ENCODE measurements at places on chromosomes 4 and X.

- ATAC-seq: no peak
Observed at GRCh38 chrX:13899607-13900006, 82.7 kb upstream of the GPM6B start.

GRCh38 chr4:37652747-37653527, 33.2 kb downstream of the RELL1 start:
- ATAC-seq: no peak

- no peak for ATAC-seq
Observed at GRCh38 chrX:123450222-123450621, 266.1 kb downstream of the GRIA3 start.

- ATAC-seq: no peak
Observed at GRCh38 chr4:87224141-87224923, 3.9 kb upstream of the KLHL8 start.

DNA sequence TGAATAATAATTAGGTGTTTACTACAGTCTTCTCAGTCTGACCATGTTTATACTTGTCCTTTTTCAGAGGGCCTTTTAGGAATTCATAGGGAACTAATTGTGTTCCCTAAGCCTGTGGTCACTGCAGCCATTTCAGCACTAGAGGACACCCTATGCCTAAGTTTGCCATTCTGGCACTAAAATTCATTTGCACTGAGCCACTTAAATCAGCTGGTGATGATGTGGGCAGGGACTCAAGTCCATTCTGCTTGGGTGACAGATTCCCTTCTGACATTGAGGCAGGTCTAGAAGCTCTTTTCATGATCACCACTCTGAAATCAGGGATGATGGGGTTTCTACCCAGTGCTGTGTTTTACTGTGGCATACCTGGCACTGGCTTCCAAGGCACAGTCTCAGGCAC, 1178.9 kb upstream of the DIAPH2 start:
- no peak for ATAC-seq

DNA sequence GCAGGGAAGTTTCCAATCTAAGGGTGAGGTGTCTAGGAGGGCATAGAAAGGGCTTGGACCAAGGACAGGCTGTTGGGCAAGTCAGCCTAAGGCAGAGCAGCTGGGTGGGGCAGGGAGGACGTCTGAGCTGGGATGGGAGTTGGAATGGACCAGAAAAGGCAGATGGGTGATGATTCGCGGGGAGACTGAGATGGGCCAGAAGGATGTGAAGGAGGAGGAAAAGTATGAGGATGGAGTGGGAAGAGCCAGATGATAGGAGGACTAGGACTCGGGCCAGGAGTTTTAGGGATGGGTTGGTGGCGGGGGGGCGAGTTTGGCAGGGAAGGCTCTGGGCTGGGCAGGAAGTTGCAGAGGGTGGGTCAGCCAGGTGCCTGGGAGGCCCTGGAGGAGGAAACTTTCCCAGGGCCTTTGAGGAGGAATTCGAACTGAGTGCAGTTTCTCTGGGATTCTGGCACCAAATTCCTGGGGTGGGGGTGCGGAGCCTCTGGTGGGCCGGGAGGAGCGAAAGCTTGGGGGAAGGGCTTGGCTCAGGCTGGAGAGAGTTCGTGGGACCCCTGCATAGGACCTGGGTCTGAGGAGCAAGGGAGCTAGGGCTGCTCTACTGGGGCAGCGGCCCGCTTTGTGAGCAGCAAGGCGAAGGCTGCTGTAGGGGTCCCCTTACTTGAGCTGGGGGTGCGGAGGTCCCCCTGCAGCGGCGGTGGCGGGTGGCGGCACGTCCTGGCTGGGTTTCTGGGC, 8.7 kb upstream of the TIMP1 start:
- ATAC-seq: no peak
